K562 (cell line): ENCODE measurements at places on chromosomes 4 and X.

GRCh38 chrX:103817502-103817901 is 14.6 kb downstream of the RAB9B start:
- H3K4me3 ChIP-seq, result no peak overlapping the region
- no peak overlapping the region for H3K27ac ChIP-seq
- peak; percentile 38 for DNase-seq
- no peaks in the 10 kb centered on the region for H3K4me1 ChIP-seq
- no peaks in the 10 kb centered on the region for H3K27me3 ChIP-seq
- no peaks in the 10 kb centered on the region for H3K36me3 ChIP-seq

GRCh38 chr4:139642364-139642763 is 23.3 kb upstream of the MGST2 start:
- H3K4me3 ChIP-seq, result no peak overlapping the region
- peaks cover 20% of the 10 kb centered on the region for H3K27me3 ChIP-seq
- H3K27ac ChIP-seq, result no peak overlapping the region

DNA sequence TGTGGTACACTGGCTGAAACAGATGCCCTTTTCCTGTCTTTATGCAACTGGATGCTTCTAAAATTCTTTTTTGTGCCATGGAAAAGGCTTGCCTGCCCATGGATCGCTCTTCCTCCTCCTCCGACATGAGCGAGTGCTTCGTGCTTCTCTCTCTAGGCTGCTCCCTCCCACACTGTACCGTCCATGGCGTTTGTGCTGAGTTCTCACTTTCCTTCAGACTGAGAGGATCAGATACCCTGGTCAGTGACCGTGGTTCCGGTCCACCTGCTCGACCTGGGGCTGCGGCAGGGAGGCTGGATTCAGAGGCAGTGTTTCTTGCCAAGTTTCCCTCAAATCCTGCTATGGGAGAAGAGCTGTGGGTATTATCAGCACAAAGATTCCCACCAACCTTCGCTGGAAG is 10.2 kb upstream of the CLDN24 start:
- no peak overlapping the region for H3K27ac ChIP-seq
- H3K4me1 ChIP-seq, result peaks cover 8% of the 10 kb centered on the region; the same call in 2 of the 3 replicates
- H3K4me3 ChIP-seq, result no peak overlapping the region
- no peaks in the 10 kb centered on the region for H3K36me3 ChIP-seq
- DNase-seq, result no peak

DNA sequence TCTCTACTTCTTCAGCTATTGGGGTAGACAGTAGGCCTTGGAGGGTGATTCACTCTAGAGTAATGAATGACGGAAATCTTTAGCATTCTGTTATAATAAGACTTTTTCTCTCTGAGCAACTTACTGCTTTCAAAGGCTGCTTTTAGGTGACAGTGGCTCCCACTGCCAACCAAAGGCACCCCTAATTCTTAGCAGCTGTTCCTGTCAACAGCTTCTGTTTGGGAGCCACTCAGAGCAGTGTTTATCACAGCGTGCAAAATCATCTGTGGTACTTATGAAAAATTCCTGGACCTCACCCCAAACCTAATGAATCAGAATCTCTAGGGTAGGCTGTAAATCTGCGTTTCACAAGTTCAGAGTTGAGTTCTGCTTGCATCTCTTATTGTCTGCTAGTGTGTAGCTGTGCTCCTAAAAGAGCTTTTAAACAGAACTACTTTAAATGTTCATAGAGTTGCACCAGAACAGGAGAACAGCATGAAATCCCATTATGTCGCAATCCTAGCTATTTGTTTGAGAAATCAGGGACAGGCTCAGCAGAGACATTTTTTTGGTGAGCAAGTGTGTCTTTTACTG is 52.8 kb upstream of the POU4F2 start:
- no peak overlapping the region for H3K27ac ChIP-seq
- no peak for DNase-seq
- H3K4me3 ChIP-seq, result no peak overlapping the region
- H3K4me1 ChIP-seq, result no peaks in the 10 kb centered on the region
- no peaks in the 10 kb centered on the region for H3K36me3 ChIP-seq
